ENCODE measurements at places on chromosomes 2 and 18.

DNA sequence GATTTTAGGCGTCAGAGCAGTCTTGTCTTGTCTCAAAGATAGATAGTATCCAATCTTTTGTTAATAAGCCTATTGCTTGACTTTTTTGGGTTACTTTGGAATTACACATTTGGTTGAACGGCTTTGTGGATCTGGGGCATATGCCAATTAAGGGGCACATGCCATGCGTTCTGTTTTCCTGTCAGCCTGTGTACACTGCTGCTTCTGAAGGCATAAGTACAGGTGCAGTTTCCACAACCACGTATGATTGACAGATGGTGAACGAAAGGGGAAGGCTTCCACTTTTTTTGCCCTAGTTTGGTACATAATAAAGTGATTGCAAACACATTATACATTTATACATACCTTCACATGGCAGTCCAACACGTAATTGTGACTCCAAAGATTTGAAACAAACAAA is 102.3 kb downstream of the RAPH1 start:
- DNase-seq: no peak

DNA sequence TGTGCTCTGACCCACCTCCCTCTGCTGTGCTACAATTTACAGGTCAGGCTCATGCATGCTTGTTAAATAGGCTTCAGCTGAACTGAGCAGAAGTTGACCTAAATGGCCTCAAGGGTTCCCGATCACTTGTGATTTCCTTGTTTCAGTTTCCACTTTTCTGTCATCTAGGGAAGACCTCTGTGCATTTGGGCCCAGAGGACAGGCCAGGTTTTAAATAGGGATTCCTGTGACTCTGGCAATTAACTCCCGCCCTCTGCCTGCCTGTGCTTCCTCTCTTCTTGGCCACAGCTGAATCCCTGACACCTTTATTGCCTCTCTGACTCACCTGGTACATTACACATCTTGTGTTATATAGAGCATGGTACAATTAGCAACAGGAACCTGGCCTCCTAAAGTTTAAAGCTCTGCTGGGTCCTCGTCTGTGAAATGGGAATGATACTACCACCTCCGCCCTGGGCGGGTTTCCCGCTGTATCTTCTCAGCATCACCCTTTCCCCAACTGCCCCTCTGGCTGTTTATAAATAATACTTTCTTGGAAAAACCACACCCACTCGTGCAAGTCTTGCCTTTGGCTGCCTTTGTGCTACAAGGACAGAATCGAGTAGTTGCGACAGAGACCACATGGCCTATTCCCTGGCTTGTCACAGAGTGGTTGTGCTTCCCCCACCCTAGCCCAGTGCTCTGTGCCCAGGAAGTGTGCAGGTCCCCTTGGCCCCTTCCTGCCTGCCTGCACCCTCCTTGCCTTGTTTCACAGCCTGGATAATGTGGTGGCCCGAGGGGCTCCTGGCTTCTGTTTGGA is 7.9 kb downstream of the CABLES1 start:
- DNase-seq: no peak

DNA sequence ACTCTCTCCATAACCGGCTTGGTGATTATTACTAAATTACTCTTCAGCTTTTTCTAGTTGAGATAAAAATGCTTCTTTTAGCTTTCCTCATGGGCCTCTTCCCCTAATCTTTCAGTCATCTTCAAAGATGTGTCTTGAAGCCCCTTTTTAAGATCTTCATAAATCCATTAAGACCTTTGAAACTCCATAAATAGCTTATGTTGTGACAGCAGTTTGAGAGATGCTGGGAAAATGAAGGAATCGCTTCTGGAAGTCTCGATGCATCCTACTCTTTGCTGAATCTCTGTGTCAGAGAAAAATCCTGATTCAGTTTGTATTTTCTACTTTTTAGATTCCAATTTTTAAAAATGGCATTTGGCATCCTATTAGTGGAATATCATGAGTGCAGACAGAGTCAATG is 13.0 kb downstream of the SCYGR4 start:
- DNase-seq: no peak

GRCh38 chr2:209687323-209687969 is 84.2 kb upstream of the UNC80 start:
- no peak for DNase-seq

- no peak for DNase-seq
Measured at GRCh38 chr2:201984800-201985525, 48.7 kb upstream of the FZD7 start.

- DNase-seq: no peak
Measured at GRCh38 chr2:42052702-42053481, 5.1 kb downstream of the PKDCC start.

DNA sequence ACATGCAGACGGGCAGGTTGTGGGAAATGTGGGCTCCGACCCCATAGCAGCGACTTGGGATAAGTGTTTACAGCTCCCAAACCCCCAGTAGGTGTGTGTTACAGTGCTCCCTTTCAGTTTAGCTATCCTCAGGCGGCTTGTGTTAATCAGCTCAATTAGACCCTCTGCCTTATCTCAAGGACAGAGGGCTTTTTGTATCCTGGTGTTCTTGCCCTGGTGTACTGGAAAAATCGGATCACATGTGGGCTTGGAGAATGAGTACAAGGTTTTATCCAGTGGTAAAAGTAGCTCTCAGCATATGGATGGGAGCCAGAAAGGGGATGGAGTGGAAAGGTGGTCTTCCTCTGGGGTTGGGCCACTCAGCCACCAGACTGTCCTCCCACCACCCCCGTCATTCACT is 264.7 kb upstream of the SYT4 start:
- DNase-seq: no peak

DNA sequence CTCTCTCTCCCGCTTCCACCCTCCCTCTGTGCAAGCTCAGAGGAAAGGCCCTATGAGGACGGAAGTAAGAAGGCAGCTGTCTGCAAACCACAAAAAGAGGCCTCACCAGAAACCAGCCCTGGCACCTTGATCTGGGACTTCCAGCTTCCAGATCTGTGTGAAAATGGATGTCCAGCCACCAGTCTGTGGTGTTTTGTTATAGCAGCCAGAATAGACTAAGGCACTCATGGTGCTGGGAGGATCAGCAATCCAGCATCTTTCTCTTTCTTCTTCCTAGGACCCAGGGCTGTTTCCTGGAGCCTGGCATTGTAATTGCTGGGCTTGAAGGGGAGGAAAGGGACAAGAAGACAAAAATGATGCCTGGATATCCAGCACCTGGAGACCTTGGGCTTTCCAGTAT is 122.5 kb downstream of the SOCS6 start:
- DNase-seq: no peak

GRCh38 chr2:129483366-129483765 is 496.1 kb upstream of the RAB6C start:
- no peak for DNase-seq

DNA sequence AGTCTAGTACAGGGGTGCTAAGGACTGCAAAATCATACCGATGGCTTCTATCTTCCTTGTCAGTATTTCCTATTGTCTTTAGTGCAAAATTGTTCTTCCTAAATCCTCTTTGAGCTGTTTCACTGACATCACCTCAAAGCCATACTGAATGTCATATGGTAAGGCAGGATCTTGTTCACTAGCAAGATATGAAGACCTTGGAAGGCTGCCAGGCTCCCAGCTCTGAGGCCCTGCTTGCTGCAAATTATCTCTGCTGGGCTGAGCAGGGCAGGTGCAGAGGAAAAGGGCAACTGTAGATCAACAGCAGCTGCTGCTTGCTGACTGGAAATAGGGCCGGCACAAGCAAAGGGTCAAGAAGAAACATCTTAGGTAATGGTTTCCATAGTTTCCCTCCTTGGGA is 58.2 kb downstream of the PMAIP1 start:
- no peak for DNase-seq

- DNase-seq: no peak
Measured at GRCh38 chr2:109372171-109372568, 241.6 kb downstream of the SEPTIN10 start.

GRCh38 chr2:34519659-34520058 is 920.6 kb upstream of the FAM98A start:
- no peak for DNase-seq

GRCh38 chr18:12811191-12811950 is 72.7 kb downstream of the PTPN2 start:
- no peak for DNase-seq

DNA sequence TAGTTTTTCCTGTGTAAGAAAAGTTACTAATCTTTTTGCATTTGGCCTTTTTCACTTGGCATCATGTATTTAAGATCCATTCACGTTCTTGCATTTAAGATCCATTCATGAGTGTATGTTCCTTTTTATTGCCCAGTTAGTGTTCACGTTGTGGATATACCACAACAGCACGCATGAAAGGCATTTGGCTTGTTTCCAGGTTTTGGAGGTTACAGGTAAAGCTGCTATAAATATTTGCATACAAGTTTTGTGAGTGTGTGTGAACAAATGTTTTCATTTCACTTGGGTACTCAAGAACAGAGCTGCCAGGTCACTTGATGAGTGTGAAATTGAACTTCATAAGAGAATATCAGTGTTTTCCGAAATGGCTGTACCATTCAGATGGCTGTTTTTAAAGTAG is 121.2 kb downstream of the CCBE1 start:
- DNase-seq: no peak

DNA sequence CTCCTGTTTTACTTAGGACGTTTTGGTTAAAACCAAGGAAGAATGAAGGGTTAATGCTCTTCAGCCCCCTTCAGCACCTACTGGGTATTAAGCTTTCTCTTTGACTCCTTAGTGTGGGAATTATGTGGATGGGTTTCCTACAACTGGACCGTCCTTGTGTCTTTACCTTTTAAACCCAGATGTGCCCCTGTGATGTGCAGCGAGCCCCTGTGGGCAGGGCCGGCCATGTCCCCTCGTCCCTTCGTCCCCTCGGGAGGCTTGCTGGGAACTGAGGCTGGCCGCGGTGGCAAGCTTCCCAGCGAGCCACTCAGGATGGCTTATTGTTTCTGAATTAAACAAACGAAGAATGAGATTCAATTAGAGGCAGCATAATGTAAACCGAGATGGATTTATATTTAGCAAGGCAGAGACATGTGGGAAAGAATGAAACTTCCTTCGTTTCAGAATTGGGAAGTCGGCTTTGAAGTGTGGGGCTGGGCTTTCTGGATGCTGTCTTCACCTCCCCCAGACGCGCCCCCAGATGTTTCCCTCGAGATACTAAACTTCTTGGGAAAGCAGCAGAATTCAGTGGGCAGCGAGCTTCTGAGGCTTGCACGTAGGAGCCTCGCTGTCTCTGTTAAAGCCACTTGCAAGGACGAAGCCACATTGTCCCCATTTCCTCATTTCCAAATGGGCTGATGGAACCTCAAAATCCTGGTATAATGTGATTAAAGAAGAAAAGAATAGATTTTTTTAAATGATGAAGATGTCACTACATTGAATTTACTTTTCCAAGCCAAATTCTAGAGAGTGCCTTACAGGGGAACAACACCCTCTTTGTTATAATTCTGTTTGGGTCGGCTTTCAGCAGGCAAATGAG is 146.0 kb downstream of the VAPA start:
- DNase-seq: no peak

GRCh38 chr18:21452796-21453510 is 147.6 kb downstream of the ESCO1 start:
- no peak for DNase-seq

DNA sequence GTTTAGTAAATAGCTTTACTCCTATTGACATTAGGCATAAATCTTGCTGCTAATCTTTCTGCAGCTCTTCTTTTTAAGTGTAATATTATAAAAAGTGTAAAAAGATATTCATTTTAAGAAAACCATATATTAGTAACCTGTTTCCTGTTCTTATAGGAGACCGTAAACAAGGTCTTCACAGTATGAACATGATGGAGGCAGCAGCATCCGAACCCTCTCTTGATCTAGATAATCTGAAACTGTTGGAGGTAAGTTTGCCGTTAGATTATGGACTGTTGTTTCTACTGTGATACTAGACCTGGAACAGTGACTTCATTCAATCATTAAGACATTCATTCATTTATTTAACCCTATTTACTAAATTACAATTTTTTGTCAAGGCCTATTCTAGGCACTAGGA is 120.0 kb upstream of the FAM117B start:
- no peak for DNase-seq

DNA sequence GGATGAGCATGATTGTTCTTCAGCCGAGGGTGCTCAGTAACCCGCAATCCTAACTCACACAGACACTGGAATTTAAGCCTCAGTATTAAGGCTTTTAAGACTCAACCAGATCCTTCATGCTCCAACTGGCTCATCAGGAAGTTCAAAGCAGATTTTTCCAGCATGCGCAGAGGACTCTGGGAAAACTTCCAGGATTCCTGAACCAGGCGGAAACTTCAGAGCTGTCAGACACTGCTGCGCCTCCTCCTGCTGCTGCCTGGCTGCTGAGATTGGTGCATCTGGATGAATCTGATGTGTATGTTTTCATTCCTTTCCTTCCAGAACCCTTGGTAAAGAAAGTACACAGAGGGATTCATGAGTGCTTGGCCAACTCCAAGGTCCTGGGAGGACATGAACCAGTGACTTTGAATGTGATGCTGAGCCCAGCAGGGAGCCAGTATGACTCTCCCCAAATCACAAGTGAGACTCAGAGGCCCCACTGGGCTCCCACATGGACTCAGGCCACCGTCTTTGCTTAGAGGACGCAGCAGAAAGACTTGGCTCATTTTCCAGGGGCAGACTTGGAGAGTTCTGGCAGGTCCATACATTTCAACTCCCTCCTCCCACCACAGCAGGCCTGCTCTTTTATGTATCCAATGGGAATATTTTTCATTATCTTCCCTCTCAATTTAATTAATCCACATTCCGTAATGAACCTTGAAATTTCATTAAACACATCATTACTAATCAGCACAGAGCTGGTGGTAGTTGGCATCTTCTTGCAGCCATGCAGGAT is 143.5 kb upstream of the HDAC4 start:
- DNase-seq: no peak

- no peak for DNase-seq
Measured at GRCh38 chr2:212157012-212157411, 381.6 kb downstream of the ERBB4 start.

DNA sequence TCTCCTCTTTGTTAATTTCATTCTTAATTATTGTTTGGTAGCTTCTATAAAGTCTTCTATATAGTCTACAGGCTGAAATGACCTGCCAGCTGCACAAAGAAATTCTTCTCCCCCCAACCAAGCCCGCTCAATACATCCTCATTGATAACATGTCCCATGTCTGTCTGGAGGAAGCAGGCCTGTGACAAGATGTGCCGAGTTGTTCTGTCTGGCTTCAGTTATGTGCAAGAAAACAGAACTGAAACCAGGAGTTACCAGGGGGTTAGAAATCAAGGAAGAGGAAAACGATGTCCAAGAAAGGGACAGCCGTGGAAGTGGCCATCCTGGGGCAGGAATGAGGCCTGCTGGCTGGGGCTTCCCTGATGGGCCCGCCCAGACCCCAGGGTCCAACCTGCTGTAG is 57.6 kb downstream of the MTCL1 start:
- DNase-seq: no peak

DNA sequence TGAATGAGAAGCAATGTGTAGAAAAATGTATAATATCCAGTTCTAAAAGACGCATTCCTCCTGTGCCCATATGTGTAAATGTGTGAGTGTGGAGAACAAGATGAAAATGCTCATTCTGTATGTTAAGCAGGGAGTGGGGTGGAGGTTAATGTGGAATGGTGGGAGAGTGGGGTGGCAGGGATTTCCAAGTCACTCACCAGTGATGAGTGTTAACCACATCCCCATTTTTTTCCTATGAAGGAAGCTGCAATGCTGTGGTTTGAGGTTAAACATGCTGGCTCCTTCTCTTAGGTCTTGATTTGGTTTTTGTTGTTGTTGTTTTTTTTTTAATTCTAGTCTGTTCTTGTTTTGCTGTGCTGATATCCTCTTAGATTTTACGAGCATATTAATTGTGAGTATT is 169.4 kb downstream of the NEDD4L start:
- no peak for DNase-seq

Data from stimulated activated CD8-positive, alpha-beta memory T cell treated with anti-CD3 and anti-CD28 coated beads, Interleukin-4, amount 100 ng/mL, for 1 hour (primary cell).